Myocyte (in vitro differentiated cells): ENCODE measurements at places on chromosomes 12 and 14. TPM values are rescaled to one million over a fixed set of nuclear protein-coding genes. Genes with fewer than 3 reads are reported as not detected.
A peak's percentile ranks its signal among the peaks of the same experiment; 100 is the strongest.

- DNase-seq: no peak
These were observed 25.5 kb upstream of the COX6A1 start for GRCh38 chr12:120412421-120412820.

DNA sequence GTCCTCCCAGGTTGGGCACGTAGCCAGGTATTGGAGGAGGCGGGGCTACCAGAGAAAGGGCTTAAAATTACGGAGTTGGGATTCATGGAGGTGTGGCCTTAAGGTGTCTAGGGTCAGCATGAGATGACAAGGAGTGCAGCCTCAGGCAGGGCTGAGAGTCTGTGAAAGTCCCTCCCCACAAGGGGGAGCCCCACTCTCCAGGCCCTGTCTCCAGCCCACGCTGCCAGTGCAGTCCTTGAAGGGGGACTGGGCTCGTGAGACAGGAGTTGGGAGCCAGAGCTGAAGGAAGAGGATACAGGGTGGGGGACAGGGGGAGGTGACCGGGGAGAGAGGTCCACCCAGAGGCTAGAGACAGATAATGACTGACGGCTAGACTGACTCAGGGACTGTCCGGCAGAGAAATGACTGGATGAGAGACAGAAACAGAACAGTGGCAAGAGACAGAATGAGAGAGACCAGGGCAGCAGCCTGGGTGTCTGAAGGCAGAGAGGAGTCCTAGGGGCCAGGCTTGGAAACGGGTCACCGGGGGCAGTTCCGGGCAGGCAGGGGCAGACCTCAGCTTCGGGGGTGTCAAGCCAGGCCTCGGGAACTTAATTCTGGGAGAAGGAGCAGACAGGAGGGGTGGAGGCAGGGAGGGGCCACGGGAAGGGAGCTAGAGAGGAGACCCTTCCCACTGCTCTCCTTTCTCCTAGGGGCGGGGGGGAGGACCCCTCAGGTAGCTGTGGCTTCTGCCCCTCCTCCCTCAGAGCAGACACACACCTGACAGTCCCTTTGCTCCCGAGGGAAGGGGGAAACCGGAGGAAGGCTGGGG is 970 bp downstream of the CDH24 start:
- DNase-seq: peak; percentile 80

GRCh38 chr12:41402801-41403200 is 214.7 kb downstream of the PDZRN4 start:
- DNase-seq: no peak

DNA sequence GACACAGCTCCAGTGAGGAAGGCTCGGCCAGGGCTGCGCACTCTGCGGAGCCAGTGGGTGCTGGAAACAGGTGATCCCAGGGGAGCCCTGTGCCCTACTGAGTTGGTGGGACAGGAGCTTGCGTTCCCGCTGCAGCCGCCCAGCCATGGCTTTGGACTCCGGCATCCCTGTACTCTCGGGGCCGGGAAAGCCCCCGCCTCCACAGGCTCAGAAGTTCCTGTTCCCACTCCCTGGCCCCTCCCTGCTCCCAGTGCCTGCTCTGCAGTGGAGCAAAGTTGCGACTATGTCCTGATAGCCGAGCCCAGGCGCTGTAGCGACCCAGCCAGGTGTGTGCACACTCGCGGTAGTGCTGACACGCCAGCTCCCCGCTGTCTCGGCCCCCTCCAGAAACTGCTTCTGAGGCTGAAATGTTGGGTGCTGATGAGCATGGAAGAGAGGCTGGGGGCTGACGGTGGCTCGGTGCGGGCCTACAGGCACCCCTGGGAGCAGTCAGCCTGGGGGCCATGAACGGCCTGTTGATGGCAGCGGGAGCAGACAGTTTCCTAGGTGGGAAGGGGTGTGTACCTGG is 344.6 kb upstream of the MGAT4C start:
- no peak for DNase-seq

DNA sequence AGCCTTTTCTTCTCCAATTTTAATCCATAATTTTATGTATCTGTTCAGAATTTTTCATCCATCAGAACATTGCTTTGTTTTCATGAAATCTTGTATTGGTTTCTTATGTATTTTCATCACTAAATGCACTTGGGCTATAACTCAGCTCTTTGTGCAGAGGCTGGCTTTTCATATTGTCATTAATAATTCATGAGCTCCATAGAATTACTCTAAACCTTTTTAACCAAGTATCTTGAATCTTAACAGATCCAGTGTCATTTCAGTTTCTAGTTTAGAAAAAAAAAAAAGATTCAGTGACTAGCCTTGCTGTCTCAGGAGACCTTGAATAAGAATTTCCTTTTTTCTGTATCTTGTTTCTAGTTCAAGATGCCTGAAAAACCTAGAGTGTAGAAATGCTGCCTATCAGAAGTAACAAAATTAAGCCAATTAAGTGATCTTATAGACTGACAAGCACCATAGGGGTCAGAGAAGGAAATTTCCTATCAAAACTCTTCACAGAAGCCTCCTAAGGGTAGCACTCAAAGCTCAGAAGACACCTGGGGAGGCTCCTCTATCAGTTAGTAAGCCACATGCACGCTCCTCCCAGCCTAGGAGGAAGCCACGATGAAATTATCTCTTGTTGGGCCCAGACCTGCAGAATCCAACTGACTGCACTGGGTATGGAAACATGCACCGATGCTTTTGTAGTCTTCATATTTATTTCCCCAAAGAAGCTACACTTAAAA is 163.4 kb downstream of the KICS2 start:
- DNase-seq: no peak

GRCh38 chr12:39440781-39441180 is 2.1 kb downstream of the KIF21A start:
- no peak for DNase-seq

DNA sequence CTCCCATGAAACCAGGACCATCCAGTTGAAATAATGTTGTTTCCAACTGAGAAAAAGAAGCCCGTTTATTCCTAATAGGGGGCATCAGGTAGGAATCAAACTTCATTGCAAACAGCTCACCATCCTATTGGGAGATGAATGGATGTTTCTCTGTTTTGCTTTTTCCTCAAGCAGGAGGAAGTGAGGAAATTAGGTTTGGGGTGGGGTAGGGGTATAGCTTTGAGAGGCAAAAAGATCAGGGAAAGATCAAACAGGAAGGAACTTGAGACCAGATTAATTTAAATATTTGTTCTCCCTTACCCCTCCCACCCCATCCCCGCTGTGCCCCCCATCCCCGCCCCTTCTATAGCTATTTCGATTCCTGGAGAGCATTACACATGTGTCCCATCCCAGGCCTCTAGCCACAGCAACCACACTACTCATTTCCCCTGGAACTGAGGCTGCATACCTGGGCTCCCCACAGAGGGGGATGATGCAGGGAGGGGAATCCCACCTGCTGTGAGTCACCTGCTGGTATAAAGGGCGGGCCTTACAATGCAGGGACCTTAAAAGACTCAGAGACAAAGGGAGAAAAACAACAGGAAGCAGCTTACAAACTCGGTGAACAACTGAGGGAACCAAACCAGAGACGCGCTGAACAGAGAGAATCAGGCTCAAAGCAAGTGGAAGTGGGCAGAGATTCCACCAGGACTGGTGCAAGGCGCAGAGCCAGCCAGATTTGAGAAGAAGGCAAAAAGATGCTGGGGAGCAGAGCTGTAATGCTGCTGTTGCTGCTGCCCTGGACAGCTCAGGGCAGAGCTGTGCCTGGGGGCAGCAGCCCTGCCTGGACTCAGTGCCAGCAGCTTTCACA is at the start of gene IL23A:
TSS of gene IL23A (plus strand) at position 577 of the 850 bp plus-strand sequence. CDS start at position 738, 161 bp downstream.
- DNase-seq: peak; percentile 32

- peak; percentile 38 for DNase-seq
These were observed 37.4 kb downstream of the RASSF8 start for GRCh38 chr12:25995906-25996305.

DNA sequence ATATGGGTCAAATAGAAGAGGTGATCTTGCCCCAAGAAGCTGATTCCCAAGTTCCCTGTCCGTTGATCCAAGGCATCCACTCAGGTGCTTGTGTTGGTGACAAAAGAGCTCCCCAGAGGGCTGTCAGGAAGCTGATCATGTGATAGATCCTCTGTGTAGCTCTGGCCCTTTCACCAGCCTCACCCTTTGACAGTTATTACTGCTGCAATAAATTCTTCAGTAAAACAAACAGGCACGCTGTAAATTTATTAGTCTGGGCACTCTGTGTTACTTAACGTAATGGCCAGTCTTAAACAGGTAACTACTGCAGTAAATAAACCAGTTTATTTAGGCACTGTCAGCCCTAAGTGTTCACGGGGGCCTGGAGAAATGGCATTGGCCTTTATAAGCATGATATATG is 473.9 kb downstream of the BCL11B start:
- DNase-seq: no peak

GRCh38 chr14:97271451-97271960 is 474.3 kb downstream of the VRK1 start:
- no peak for DNase-seq

GRCh38 chr12:116426391-116427136 is 132.6 kb upstream of the MAP1LC3B2 start:
- peak; percentile 92 for DNase-seq

DNA sequence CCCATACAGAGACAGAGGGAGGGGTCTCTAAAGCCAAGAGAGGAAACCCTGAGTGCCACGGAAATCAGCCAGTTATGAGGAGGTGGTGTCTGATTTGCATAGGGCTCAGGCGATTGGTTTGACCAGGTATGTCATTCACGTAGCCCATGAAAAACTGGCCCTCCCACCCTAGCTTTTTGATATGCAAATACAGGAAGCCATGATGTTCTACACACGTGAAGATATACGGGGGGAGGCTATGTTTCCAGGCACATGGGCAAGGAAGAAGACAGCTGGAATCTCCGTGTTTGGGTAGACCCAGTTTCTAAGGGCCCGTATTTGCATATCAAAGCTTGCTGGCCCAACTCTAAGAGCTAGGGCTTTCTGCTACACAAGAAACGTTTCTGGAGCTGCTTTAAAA is 717.8 kb upstream of the SEL1L start:
- DNase-seq: no peak

DNA sequence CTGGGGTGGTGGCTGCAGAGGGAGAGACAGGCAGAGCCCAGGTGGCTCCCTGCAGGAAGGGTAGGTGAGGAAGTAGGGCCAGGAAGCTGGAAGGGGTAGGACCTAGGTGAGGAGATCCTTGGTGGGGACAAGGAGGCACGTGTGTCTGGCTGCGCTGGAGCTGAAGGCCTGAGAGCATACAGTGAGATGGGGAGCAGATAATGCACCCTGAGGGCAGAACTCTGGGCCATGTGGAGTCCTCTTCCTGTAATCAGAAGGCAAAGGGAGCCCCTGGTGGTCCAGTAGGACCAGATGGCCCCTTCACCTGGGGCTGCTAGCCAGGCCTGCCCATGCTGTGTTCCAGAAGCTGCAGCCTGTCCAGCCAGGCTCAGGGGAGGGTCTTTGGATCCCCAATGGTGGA is 15.3 kb upstream of the KRT80 start:
- DNase-seq: peak; percentile 35

DNA sequence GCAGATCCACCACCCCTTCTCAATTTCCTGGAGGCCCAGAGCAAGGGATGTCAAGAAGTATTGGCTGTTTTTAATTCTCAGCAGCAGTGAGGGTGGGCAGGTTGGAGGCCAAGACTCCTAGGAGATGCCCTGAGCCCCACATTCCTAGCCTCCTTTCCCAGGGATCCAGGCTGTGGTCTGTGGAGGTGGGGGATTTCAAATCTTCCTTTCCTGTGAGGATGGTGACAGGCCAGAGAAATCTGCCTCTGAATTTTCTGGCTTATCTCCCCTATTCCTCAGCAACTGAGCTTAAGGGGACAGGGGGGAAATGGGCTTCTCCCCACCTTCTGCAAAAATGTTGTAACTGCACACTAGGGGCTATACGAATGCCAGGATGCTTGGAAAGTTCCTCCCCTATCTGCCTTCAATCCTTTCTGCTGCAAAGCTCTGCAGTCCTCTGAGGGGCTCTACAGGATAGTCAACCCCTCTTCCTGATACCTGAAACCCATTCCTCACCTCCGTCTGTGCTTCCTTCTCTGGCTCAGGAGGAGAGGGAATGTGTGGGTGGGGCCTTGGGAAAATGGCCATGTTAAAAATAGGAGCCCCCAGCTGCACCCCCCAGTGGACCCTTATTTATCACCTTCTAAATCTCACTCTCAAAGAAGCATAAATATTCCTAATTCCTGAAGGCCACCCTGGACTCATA is 6.6 kb downstream of the GPR84 start:
- no peak for DNase-seq

Gene RNASE3
- total RNA-seq: not detected in 2 replicates

Gene SERPINA3
- total RNA-seq: 0.78 and 1.7 TPM in 2 replicates
